Ammon's horn (tissue), 1 donor: ENCODE measurements at places on chromosomes 13 and 19.

GRCh38 chr13:109783447-109783814 lies 3.0 kb downstream of the IRS2 start:
- DNase-seq, result no peak

DNA sequence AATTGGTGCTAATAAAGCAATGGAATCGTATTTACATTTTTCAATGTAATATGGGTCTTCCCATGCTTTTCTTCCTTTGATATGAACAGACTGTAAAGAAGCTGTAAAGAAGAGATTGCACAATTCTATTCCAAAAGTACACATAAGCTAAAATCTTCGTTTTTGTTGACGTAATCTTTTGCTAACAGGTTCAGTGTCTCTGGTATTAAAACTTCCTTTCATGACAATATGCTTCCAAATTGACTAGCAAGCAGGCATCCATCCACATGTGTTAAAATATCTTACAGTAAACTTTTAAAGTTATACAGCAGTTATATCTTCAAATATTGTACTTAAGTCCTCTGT lies 19.3 kb upstream of the SGCG start:
- no peak for DNase-seq

GRCh38 chr19:11290256-11290655 lies 5.7 kb upstream of the TSPAN16 start:
- no peak for DNase-seq

GRCh38 chr13:26721251-26722121 lies 39.1 kb downstream of the GPR12 start:
- peak; percentile 65 for DNase-seq

DNA sequence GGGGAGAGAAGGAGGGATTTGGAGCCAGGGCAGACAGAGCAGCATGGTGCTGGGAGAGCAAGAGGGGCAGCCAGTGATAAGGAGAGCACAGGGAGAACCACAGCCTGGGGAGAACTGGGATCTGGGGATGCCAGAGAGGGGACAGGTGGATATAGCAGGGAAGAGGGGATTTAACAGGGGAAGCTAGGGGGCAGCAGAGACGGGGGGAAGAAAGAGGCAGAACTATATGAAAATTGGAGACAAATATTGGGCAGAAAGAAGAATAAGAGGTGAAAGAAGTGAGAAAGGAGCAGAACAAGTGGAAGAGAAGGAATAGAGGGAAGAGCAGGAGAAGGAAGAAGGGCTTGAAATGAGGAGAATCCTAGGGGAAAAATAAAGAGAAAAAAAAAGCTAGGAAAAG lies 6.5 kb upstream of the ZNF528 start:
- no peak for DNase-seq

DNA sequence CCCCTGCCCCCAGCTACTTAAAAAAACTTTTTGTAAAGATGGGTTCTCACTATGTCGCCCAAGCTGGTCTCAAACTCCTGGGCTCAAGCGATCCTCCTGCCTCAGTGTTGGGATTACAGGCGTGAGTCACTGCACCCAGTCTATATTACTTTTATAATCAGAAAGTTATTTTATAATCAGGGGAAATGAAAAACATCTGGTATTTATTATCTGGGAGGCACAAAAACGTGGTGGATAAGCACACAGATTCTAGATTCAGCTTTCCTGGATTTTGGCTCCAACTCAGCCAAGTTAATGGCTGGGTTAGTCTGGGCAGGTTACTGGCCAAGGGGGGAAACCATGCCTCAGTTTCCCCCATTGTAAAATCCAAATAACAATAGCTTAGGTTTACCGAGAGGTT lies 24.7 kb downstream of the KEAP1 start:
- DNase-seq, result no peak

GRCh38 chr19:22733691-22734090 lies 50.3 kb downstream of the ZNF99 start:
- DNase-seq, result no peak

GRCh38 chr13:82147526-82147925 lies 1734.7 kb downstream of the SLITRK1 start:
- DNase-seq, result no peak

GRCh38 chr13:78604782-78605611 lies 1.6 kb upstream of the POU4F1 start:
- DNase-seq, result no peak

GRCh38 chr13:33727297-33728083 lies 90.5 kb upstream of the RFC3 start:
- no peak for DNase-seq

- no peak for DNase-seq
These were observed 42.5 kb downstream of the SYDE1 start for GRCh38 chr19:15149737-15150136.

DNA sequence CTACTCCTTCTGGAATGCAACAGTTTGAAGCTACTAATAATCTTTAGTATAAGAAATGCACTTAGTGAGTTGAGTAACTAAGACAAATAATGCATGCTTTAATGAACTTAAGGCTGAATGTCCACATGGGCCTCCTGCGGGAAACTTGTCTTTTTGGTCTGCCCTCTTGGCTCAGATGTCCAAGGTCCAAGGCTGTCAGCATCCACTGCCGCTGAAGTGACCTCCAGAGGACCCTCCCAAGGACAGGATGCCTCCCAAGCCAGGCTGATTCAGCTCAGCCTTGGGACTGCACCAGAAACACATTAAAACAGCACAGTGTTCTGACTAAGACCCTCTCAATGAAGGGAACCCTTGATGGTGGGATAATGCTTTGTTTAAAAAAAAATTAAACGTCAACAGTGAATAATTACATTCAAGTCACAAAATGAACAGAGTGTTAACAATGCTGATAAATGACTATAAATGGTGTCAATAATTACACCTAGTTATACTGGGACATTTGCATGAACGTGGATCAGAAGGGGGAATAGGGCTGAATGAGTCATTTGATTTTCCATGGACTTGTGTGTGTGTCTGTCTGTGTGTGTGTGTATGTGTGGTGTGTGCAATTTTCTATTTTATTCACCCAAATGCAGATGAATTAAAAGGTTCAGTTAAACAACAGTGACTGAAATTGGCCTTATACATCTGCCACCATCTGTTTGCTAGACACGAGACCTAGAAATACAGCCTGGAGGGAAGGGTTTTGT lies 150.5 kb downstream of the COL4A1 start:
- DNase-seq, result no peak

DNA sequence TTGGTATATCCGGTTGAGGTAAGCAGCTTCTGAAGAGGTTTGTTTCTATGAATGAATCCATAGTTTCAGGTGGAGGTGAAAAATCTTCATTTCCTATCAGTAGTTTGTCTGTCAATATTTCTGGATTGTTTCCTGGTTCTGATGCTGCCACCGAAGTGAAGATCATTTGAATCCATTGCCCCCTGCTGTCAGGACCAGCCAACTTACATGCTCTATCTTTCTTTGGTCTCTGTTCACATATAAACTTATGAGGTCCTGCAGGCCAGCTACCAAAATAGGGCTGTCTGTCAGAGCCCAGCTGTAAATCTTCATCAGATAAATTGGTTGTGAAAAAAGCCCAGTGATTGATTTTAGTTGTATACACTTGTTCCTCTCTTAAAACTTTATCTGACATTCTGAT lies 15.2 kb upstream of the N4BP2L1 start:
- DNase-seq, result peak; percentile 67

DNA sequence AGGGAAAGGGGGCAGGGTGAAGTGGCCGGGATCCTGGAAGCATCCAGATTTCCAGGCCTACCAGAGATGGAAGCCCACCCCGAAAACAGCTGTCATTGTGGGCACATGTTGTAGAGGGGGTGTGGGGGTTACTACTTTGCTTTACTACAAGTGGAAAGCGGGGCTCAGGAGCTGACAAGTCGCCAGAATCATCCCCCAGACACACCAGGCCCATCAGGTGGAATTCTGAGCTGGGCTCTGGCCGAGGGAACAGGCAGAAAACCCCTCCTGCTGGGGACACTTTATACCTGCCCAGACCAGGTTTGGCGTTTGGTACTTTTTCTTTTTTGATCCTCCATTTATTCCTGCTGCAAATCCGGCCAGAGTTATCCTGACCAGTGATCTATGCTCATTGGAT lies 3.8 kb downstream of the CDX2 start:
- no peak for DNase-seq

DNA sequence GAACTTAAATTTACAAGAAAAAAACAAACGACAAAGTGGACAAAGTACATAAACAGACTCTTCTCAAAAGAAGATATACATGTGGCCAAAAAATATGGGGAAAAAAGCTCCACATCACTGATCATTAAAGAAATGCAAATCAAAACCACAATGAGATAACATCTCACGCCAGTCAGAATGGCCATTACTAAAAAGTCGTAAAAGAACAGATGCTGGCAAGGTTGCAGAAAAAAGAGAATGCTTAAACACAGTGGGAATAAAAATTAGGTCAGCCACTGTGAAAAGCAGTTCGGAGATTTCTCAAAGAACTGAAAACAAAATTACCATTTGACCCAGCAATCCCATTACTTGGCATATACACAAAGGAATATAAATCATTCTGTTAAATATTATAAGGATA lies 132.7 kb downstream of the UGGT2 start:
- no peak for DNase-seq

DNA sequence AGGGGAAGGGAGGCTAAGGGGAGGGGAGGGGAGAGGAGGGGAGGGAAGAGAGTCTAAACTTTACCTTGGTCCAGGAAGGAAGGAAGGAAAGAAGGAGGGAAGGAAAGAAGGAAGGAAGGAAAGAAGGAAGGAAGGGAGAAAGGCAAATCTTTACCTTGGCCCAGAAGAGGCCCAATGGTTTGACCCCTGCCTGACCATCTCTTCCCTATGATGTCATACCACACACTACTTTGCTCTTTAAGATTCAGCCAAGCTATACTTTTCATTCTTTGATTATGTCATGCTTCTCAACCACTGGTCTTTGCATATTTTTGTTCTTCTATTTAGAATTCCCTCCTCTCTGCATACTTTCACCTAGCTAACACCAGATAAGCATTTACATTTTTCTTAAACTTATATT lies 1077.5 kb downstream of the PCDH9 start:
- DNase-seq, result no peak

GRCh38 chr13:24042710-24043440 lies 117.6 kb upstream of the SPATA13 start:
- no peak for DNase-seq

- DNase-seq, result no peak
These were observed 244.4 kb upstream of the SLITRK1 start for GRCh38 chr13:84126671-84127171.

- DNase-seq, result no peak
These were observed 121.2 kb downstream of the SHISA2 start for GRCh38 chr13:25930653-25931052.

DNA sequence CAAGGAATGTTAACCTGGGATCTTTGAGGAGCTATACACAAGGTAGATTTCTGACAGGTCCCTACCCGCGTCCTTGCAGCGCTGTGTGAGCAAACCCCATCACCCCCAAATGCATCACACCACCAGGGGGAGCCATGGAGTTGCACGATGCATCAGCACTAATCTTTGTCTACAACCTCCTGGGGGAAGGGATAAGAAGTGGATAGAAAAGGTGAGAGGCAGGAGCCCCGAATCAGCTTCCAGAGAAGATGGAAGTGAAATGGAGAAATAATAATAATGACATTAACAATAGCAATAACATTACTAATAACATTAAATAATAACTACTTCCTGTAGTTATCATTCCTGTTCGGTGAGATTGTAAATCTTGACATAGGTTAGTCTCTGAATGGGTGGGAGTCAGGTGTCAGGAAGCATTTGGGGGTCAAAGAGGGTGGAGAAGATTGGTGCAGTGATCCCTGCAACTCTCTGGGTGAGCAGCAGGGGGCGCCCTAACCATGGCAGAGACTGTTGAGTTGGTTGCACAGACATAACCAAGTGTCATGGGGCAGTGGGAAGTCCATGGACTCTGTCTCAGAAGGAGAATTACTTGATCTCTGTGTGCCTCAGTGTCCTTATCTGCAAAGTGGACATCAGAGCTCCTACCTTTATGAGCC lies 16.5 kb downstream of the SIGLEC7 start:
- DNase-seq, result peak; percentile 36
